NCI-H1105 (cell line): ENCODE measurements at places on chromosomes 4 and X.

DNA sequence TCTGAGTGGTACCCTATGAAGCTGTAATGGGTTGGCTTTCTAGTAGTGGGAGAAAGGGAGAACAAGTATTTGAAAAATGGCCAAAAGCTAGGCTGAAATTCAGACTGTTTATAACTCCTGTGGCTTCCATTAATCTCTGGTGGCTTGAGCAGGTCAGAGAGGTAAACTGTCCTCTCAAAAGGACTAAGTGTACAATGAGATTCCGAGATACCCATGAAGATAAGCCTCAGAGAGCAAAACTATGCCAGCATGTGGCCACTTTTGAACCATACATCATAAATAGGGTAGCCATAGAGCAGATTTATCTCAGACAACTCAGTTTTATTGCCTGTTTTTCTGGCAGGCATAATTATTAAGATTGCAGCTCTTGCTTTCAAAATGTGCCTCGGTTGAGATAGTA lies 89.2 kb downstream of the CHRDL1 start:
- DNase-seq, result no peak

- DNase-seq, result no peak
These were observed 59.9 kb downstream of the ELOVL6 start for GRCh38 chr4:110138551-110138950.

GRCh38 chr4:120841580-120841979 lies 80.9 kb downstream of the PRDM5 start:
- no peak for DNase-seq

DNA sequence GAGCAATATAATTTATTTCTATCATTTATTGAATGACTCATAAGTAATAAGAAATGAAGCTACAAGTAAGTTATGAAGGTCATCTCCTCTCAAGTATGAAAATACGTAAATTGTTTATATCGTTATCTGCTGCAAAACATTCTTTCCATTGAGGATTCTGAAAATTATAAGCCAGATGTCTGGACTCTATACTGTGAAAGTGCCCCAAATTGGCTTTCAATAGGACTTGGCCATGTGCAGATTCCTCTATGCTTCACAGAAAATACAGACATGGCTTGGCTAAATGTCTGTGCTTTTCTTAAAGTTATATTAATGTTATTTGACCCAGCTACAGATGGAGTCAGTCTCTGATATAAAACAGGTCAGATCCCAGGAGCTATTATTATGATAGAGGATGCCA lies 2109.9 kb upstream of the AGA start:
- DNase-seq, result no peak

DNA sequence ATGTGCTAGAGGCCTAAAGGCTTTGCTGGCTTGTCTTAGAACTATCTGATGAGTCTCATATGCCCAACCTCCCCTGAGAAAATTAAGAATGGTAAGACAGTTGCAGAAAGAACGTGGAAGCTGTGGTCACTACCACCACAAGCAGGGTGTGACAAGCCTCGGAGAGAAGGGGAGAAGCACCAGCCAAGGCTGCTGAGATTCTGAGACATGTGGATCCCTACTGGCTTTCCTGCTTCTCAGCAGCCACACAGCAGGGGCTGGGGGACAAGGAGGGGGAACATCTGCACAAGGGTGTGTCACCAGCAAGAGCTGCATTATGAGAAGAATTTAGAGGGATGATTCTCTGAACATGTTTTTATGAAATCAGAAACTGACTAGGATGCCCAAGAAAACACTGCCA lies 19.4 kb downstream of the TAPT1 start:
- no peak for DNase-seq
